ENCODE measurements at places on chromosomes 11 and 22.

DNA sequence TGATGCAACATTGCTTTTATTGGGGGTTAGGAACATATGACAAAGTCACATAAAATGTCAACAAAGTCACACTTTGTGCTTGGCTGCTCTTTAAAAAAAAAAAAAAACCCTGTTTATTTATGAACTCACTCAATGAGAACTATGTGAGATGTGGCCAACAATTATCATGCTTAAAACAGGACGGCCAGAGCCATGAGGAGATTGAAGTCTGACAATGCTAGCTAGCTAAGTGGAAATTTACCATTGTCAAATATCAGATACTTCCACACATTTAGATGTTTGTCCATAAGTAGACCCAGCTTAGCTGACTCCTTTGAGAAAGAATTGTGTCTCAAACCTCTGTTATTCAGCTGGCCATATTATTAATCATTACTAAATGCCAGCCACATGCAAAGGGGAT, 26.9 kb downstream of the BLID start:
- DNase-seq: no peak

GRCh38 chr11:20448834-20449233, 61.3 kb downstream of the PRMT3 start:
- no peak for DNase-seq

DNA sequence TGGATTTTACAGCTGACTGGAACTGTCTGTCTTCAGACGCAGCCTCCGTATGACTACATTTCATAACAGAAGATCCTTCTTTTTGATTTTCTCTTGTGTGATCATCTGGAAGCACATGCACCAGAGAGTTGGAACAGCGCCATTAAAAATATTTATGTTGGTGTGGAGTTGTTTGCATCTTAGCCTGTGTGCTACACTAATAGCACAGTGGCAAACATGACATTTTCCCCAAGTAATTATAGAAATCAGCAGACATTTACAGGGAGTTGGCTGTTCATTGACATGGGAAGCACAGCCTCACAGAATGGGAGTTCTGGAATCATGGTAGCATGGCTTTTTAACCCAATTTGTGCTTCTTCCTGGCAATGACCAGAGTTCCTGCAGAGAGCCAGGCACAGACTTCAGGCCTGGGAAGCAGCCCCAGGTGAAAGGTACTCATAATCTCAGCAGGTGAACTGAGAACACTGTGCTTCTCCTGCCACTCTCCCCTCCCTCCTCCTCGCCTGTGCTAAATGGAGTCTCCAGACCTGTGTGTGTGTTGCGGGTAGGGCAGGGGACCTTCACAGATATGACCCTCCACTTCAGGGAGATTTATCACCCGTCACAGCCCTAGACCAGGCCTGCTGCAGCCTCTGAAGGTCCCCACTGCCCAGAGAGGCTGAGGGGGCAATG, 82.8 kb upstream of the PLET1 start:
- DNase-seq: no peak

DNA sequence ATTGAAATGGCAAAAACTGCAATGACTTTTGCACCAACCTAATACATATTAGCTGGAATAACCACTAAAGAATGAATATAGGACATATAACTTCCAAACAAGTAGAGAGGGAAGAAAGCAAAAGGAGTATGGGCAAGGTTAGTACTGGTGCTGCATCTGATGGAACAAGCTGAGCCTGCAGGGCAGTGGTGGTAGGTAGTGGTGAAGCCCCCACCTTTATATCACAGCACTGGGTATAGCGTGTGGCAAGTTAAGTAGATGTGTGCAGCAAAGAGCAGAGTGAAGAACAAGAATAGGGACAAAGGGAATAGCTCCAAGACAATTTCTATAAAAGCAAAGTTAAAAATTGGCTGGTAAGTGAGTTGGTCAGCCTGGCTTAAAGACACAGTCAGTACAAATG, 62.3 kb downstream of the CTNND1 start:
- DNase-seq: no peak

DNA sequence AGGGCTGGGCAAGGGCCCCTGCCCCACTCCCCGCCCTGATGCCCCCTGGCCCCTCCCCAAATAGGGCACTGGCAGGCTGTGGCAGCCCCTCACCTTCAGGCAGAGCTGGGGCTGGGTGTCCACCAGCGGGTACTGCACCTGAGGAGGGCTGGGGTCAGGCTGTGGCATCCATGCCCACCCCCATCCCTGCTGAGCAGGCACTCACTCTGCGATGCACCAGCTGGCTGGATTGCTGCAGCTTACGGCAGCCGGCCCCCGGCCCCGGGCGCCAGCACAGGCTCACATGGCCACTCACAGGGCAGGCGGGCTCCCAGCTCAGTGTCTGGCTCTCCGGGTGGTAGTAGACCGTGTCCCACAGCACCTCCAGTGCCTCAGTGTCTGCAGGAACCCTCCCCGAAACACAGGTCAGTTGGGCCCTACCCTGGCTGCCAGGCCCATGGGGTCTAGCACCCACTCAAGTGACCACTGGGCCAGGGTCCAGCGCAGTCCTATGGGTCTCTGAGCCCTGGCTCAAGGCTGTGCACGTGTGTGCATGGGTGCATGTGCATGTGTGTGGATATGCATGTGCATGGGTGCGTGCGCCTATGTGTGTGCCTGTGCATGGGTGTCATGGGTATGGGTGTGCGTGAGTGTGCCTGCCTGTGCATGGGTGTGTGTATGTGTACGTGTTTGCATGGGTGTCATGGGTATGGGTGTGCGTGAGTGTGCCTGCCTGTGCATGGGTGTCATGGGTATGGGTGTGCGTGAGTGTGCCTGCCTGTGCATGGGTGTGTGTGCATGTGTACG, 14.4 kb downstream of the IL17REL start:
- no peak for DNase-seq

- DNase-seq: no peak
Measured at GRCh38 chr11:46912526-46913150, 5.7 kb downstream of the LRP4 start.

DNA sequence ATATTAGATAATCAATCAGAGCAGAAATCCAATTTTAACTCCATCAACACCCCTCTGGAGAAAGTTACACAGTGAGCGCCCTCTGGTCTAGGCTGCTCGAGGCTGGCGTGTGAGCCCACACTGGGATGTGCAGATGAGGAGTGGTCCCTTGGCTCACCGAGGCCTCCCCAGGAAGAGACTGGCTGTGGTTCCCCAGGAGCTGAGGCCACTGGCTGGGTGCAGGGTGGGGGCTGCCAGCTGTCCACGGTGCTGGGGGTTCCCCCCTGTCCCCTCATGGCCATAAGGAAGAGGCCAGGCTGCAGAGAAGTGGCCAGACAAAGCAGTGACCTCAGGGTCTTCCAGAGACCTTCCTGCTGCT, 750.7 kb downstream of the BRD1 start:
- DNase-seq: no peak

GRCh38 chr11:69770540-69770939, 4.6 kb downstream of the FGF4 start:
- no peak for DNase-seq

DNA sequence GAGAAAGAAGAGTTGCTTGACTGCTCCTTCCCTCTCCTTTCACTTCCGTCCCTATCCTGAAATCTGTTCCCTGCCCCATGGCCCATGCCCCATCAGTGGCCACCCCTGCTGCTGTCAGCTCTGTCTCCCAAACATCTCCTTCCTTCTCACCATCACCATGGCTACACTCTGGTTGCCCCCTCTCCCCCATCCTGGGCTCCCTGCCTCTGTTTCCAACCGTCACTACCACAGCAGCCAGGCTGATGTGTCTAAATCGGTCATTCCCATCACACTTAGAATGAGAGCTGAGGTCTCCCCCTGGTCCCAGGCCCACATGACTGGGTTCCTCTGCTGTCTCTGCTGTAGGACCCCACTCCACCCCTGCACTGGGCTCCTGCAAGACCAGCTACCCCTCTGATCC, 54.6 kb upstream of the EIF3D start:
- DNase-seq: no peak

- no peak for DNase-seq
Measured at GRCh38 chr22:17802411-17802810, 28.1 kb upstream of the BID start.

DNA sequence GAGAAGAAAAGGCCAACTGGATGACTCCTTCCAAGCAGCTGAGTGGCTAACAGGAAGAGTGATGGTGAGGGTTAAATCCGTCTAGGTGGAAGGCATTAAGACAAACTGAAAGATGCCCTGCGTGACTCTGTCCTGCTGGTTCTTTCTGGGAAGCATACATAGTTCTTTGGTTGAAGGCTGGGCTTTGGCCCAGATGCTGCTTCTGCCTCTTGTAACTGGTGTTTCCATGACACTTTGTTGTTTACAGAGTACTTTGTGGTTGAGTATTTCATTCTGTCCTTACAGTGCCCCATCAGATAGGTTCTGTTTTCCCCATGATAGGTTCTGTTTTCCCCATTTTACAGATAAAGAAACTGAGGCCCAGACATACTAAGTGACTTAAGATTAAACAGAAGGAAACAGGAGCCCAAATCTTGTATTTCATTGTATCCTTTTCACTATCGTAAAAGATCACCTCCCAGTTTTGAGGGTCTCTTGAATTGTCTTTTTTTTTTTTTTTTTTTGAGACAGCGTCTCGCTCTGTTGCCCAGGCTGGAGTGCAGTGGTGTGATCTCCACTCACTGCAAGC, 124.3 kb upstream of the RASSF10 start:
- no peak for DNase-seq

All from activated CD8-positive, alpha-beta memory T cell treated with anti-CD3 and anti-CD28 coated beads for 4 hours (primary cell).